CD4-positive, alpha-beta T cell treated with Interleukin-2 at 100 ng/mL for 4 hours (primary cell): ENCODE measurements at places on chromosomes 16 and 17.
A peak's percentile ranks its signal among the peaks of the same experiment; 100 is the strongest.

GRCh38 chr16:54156349-54156748 lies 130.2 kb downstream of the IRX3 start:
- DNase-seq, result no peak

GRCh38 chr17:3915995-3916696 lies at the start of gene P2RX1:
P2RX1 (minus strand) TSS chr17:3916465; CDS start chr17:3916225, 240 bp downstream.
- peak; percentile 13 for DNase-seq

- no peak for DNase-seq
Observed at GRCh38 chr17:62941358-62941991, 24.6 kb upstream of the TANC2 start.

DNA sequence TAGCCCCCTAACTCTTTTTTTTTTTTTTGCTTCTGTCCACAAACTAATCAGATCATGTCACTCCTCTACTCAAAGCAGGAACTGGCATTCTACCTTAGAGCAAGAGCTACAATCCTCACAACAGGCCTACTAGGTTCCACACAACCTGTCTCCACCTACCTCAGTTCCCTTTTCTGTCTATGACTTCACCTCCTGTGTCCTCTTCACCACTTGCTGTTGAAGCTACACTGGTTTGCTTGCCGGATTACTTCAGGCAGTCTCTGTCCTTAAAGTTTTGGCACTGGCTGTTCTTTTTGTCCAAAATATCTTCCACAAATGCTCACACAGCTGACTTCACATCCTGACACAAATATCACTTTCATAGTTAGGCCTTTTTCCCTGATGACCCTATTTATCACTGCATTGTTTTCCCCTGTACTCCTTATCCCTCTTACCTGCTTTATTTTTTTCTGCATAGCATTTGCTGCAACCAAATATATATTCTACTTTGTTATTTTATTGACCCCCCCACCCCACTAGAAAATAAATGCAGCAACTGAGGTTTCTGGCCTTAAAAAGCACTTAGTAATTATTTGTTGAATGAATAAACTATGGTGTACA lies 72.0 kb downstream of the KANSL1 start:
- no peak for DNase-seq

DNA sequence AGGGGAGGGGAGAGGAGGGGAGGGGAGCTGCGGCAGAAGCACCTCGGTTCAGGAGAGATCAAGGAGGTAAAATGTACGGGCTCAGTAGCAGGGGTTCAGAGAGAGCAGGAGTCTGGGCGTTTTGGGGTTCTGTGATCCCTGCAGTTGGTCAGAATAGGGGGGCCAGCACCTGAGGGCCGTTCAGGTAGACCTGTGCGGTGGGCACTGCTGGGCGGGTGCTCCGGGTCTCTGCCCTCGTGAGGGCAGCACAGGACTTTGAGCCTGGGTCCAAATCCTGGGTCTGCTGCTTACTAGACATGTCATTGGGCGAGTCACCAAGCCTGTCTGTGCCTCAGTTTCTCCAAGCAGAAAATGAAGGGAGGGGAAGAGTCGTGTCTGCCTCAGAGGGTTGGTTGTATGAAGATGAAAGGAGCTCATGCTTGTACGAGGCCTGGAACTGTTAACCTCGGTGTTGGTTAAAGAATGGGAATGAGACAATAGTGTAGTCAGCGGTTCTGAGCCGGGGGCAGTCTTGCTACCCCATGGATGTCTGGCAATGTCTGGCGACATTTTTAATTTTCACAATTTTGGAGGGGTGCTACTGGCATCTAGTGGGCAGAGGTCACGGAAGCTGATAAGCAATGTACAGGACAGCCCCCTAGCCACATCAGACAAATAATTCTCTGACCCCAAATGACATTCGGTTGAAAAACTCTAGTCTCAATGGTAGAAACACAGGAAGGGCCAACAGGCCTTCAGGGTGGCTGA lies 35.4 kb downstream of the OR1D5 start:
- no peak for DNase-seq

DNA sequence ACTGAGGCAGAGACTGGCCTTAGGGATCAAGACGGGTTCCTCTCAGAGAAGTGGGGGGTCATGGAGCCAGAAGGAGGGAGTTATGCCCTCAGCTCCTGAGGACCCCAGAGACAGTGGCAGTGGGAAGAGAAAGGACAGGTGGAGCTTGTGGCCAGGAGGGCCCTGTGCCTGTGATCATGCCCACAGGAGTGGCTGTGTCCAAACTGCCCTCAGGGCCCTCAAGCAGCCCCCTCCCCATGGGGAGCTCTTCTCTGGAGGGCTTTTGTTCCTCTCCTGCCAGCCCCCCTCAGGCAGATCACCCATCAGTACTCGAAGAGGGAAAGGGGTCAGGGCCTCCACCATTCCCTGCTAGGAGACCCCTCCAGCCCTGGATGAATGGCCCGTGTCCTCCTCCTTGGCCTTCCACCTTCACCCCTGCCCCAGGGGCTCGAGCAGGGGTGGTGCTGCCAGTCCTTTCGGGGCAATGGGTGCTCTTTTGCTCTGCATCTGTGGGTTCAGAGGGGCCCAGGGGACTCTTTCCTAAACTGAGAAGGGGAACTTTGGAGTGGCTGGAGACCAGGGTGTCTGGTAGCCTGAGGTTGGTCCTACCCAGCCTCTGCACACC lies 52.7 kb downstream of the BEAN1 start:
- no peak for DNase-seq

DNA sequence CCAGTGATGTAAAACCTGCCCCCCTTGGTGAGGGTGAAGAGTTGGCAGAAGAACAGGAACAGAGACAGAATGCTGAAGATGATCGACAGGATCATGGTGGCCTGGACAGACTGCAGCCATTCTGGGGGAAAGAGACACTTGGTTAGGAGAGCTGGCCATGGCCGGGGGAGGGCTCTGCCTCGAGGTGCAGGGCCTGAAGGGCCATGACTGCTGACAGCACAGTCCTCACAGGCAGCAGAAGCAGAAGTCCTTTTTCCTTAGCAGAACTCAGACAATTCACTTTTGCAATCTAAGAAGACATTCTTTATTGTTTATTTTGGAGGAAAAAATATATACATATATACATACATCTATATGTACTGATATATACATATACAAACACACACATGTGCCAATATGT lies 25.6 kb downstream of the PMP22 start:
- DNase-seq, result no peak

DNA sequence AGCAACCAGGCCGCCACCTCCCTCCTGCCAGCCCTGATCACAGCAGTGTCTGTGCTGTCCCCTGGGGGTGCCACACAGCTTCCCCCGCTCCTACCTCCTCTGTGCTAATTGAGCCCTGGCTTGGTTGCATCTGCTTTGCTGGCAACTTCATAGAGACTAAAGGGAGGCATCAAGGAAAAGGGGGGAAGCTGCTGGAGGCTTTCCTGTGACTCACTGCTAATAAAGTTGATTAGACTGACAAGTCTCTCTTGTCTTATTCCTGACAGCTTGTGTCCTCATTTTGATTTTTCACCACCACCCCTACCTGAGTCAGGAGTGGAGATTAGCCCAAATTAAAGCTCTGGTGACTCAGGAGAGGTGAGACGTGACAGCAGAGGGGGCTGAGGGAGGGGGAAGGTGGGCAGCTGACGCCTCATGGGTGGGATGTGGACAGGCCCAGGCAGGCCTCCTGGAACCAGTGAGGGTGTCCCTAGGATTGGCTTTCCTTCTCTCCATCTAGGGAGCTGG lies 310.0 kb downstream of the CBLN1 start:
- no peak for DNase-seq

- DNase-seq, result no peak
Observed at GRCh38 chr16:82509691-82510430, 116.9 kb upstream of the CDH13 start.

DNA sequence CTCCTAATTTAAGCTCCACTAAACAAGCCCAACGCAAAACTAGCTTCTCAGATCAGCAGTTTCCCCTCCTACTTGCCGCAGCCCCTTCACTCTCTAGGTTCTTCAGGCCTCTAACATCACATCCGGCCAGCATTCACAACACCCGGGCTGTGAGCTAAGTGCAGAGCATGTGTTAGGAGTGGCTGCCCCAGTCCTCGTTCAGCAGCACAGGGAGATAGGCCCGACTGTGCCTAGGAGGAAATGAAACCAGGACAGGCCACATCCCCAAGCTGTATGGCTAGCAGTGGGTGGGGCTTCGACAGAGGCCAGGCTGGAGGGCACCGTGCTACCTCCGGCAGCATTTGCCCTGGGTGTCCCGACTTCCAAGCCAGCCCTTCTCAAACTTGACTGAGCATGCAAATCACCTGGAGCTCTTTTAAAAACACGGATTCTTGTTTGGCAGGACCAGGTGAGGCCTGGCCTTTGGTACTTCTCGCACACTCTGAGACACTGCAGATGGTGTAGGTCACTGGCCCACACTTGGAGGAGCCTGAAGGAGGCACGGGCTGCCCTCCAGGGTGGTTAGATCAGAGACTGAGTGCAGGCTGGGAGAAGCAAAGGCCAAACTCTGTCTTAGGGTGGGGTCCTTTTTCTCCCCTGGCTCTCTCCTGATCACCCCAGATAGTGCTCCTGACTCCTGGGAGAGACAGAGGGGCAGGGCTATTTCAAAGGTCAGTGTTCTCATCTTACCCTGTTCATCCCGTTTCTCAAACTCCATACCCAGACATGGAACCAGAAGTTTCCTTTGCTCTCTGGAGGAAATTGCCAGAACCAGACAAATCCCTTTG lies 202.0 kb downstream of the C16orf78 start:
- no peak for DNase-seq

DNA sequence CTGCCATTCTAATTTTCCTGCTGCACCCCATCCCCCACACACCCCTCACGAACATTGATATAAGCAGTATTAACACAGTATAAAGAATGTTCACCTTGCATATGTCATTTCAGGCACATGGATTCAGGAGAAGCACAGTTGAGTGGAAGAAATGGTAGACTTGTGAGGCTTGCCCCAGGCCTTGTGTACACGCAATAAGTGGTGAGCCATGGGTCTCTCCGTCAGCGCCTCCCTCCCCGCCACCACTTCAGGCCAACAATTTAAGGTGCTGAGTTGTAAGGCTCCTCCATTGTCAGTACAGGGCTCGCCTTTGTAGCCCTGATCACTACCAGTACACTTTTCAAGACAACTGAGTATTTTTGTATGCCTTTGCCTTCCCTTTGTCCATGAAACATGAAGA lies 12.2 kb upstream of the CLEC18C start:
- DNase-seq, result peak; percentile 1

- no peak for DNase-seq
Observed at GRCh38 chr17:79799174-79799537, 2.3 kb upstream of the CBX8 start.

DNA sequence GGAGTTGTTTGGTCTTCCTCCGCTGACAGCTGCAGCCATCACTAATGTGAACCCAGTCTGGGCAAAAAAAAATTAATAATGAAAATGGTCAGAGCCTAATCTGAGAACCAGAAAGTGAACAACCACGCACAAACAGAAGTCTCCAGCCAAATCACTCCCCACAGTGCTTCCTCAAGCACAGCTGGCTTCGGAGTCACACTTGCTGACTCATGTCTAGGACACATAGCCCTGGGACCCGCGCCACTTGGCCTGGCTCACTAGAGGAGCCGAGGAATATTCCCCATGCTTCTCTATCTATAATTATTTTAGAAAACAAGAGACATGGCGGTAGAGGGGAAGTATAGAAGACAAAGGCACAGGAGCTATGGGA lies 109.1 kb downstream of the ZFHX3 start:
- DNase-seq, result no peak
